Omental fat pad (tissue), 4 donors: ENCODE measurements at places on chromosomes 13 and 19. TPM values are rescaled to one million over a fixed set of nuclear protein-coding genes. Genes with fewer than 3 reads are reported as not detected.

DNA sequence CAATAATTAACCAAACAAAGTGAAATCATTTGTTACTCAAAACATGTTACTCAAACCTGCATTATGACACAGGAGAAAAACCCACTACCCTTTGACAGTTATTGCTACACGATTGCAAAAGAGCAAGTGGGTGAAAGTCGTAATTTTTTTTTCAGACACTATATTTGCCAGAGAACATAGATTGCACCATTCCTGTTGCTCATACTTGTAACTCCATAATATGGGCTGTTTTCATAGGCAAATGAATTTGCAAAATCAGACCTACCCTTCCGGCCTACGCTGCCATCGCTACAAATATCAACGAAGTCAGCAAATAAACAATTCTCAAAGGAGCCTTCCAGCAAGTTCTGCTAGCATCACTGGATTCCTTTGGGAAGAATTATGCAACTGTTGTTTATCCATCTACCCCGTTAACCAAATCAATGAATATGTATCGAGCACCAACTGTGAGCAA lies 396.5 kb downstream of the IRS2 start:
- no peak for DNase-seq

ZNF253 gene
- 12.8 TPM for total RNA-seq

NCAN gene
- total RNA-seq: not detected

SGCG gene
- 3.9 TPM for total RNA-seq

DNA sequence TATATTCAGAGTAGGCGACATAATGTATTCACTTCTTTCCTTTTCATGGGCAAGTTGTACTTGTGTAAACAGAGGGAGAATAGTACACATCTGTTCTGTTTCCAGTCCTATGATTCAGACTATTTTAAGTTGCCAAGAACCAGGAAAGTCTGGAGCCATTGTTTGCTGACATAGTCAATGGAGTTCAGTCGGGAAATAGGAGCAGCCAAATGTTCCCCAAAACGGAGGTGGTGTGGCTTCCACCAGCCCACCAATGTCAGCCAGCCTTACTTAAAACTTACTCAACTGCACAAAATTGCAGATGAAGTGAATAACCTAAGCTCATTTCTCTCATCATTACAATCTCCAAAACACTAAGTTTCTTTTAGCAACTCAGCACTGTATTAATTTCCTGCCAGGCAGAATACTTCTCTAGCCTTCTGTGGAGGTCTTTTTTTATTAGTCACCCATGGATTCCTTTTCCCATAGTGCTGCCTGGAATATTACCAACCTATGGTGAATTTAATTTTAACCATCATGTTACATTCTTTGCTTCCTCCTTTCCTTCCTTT lies 22.3 kb upstream of the CSNK1A1L start:
- DNase-seq: no peak

SERTM1 gene
- not detected for total RNA-seq

GRCh38 chr19:18110609-18111232 lies 13.1 kb downstream of the MAST3 start:
- no peak for DNase-seq

DNA sequence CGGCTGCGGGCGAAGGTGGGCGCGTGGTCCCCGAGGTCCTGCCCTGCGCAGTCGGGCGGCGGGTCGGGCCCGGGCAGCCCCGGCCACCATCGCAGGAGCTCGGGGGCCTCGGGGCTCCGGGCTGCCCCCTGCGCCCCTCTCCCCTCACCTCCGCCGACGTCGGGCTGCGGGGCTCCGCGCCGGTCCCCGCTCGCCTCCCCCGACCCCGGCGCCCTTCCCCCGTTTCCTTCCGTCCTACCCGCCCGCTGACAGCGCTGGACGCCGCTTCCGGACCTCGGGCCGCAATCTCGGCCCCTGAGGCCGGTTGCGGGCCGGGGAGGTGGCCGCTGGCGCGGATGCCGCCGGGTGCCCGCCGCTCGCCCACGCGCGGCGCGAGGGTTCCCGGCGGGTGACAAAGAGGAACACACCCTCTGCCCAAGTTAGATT lies 720 bp downstream of the FARP1 start:
- no peak for DNase-seq

DNA sequence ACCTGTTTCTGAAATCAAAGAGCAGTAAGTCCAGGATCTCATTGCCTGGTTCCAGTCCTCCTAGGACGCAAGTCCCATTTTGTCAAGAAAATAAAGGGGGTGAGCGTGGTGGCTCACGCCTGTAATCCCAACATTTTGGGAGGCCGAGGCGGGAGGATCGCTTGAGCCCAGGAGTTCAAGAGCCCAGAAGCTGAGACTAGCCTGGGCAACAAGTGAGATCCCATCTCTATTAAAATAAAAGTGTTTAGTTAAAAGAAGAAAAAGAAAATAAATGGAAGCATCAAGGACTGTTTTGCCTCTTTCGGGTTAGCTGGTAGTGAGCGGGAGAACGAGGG lies 344 bp upstream of the HAUS5 start:
- no peak for DNase-seq

GRCh38 chr13:30871588-30872275 lies 34.3 kb upstream of the MEDAG start:
- no peak for DNase-seq

DNA sequence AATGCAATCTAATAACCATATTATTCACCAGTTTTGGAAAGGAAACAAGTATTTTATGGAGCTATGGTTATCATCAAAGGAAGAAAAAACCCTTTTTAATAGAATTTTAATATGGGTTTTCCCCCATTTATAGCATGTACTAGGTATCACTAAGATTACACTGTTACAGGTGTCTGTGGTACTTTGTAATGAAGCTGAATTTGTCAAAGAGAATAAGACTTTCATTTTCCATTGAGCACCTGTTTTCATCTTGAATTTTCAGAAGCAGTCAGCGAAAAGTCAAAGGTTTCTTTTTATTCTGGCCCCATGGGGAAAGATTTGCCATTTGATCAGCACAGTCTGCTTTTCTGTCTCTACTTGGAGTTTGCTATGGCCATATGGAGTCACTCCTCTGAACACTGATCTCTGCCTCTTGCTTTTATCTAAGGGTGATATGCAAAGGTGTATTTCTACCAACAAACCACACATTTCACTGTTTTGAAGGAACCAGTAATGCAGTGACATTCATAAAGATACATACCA lies 590.0 kb downstream of the DCT start:
- no peak for DNase-seq

GRCh38 chr13:78786459-78786858 lies 127.5 kb upstream of the OBI1 start:
- DNase-seq: no peak

DNA sequence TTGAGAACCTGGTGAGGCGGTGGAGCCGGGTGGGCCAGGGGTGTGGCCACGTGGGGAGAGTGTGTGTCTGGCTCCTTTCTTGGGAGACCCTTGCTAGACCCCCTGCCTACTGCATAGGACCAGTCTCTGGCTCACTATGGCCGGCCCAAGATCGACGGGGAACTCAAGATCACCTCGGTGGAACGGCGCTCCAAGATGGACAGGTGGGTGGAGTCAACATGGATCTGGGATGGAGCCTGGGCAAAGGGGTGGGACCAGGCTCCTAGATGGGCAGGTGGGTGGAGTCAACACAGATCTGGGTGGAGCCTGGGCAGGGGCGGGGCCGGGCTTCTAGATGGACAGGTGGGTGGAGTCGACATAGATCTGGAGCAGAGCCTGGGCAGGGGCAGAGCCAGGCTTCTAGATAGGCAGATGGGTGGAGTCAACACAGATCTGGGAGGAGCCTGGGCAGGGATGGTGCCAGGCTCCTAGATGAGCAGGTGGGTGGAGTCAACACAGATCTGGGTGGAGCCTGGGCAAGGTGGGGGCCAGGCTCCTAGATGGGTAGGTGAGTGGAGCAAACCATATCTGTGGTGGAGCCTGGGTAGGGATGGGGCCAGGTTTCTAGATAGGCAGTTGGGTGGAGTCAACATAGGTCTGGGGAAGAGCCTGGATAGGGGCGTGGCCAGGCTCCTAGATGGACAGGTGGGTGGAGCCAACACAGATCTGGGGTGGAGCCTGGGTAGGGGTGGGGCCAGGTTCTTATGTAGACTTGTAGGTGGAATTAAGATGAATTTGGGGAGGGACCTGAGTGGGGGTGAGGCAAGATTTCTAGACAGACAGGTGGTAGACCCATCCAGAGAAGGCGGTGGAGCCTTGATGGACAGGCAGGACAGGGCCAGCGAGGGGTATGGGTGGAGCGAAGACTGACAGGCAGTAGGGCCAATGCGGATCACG lies 56.5 kb downstream of the VAV1 start:
- no peak for DNase-seq

SLC25A41 gene
- total RNA-seq: not detected

ZNF709 gene
- 2.6 TPM for total RNA-seq

FXYD3 gene
- 2.6 TPM for total RNA-seq

DNA sequence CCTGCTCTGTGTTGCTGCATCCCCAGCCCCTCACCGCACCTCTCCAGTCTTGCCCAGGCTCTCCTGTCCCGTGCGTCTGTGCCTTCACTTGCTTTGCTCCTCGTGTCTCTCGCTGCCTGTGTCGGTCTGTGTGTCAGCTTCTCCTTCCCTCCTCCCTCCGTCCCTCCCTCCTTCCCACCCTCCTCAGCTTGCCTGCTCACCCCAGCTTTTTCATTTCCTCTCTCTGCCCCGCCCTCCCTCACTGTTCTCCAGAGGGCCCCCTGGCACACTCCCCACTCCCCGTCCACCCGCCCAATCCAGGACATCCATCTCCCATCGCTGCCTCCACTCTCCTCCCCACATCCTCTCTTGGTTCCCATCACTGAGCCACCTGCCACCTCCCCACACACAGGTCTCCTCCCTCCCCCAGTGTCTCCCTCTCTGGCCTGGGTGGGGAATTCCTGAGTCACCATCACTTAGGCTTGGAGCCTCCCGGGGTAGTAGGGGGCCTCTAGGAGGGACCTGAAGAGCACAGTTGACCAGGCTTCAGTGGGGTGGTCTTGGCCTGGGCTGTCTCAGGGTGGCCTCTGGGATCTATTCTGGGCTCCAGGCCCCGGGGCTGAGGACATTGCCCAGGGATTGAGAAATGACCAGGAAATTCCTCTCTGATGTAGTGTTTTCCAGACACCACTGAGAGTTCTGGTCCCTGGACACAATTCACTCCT lies at the start of gene PTGIR:
Gene PTGIR, minus strand, starts transcription at position 132 of the 704 bp plus-strand sequence. CDS start 864 bp downstream, outside the sequence.
- no peak for DNase-seq

SACS gene
- total RNA-seq: 12.6 TPM

KIR2DL1 gene
- not detected for total RNA-seq

- no peak for DNase-seq
Observed at GRCh38 chr19:51594774-51595109, 23.7 kb downstream of the ZNF175 start.

GRCh38 chr19:23461120-23461519 lies 65.8 kb upstream of the ZNF91 start:
- DNase-seq: no peak

DNA sequence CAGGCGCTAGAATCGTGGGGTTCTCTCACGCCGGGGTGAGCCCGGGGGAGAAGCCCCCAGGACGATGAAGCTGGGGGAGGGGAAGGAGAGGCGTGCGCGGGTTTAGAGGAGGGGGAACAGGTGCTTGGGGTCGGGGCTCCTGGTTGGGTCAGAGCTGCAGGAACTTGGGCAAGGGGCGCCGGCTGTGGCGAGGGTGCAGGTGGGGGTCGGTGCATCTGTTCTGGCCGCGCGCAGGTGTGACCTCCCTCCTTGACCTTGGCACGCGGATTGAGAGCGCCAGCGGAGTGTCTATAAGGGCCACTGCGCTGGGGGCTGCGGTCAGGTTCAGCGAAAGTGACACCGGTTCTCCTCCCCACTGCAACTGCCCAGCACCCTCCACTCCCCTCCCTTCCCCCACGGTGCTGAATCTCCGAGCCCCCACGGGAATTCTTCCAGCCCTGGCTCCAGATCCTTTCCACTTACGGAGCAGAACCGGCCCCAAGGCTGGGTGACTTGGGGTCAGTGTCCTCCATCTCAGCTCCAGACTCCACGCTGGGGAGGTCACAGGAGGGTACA lies 618 bp downstream of the TMEM38A start:
- no peak for DNase-seq

DNA sequence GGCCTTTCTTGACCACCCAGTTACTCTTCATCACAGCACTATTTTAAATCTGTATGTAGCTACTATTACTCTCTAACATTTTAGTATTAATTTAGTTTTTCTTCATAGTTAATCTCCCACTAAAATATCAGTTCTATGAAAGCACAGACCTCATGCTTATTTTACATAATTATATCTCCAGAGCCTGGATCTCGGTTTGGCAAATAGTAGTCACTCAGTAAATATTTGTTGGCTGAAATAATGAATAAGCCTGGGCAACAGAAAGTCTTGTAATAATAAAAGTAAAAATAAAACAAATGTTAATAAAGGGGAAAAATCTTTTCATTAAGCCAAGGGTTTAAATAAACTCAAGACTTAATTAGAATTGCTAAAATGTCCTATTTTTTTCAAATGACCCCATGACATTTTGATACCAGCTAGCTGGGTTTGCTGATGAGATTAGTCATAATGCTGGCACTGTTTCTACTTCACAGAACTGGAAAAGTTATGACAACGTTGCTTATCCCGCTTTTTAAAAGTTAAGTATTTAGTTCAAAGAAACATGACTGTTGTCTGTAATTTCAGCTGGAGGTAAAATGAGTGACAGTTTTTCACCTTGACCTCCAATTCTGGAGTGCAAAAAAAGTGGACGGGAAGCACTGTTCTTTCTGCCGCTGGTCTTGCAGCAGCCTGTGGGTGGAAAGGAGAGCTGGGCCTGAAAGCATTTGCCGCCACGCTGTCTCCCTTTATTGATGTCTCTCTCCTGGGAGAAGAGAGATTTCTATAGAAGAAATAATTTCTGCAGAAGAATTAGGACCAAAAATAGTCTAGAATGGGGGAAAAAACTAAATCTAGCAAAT lies 85.2 kb upstream of the SPATA13 start:
- DNase-seq: no peak

DNA sequence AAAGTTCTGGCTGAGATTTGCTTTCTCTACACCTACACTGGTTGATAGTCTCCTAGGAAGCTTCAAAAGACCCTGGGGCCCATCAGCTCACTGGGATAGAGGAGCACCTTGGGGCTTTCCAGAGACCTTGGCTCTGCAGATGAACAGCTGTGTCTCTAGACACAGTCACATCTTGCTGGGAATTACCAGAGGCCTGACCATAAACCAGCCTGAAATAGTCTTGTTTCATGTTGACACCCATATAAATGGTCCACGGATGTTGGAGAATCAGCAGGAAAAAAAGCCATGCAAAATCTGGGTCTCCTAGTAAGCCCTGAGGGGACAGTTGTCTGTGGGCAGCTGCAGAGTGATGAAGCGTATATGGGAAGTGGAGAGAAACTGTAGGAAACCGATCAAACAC lies 207.6 kb downstream of the DNAJC15 start:
- DNase-seq: no peak

DNA sequence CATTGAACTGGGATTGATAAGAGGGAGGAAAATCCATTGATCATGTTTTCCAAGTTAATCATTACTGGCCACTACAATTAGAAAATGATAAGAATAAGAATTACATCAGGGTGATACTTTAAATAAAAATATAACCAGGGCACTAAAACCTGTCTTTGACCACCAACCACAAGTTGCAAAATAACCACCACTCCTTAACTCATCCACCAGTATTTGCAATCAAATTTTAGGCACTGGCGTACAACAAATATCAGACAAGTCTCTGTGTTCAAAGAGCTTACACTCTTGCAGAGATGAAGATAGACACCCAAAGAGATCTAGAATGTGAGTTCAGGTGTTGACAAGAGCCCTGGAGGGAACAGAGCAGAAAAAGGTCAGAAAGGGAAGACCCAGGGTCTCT lies 514 bp downstream of the CEACAM3 start:
- DNase-seq: no peak

SUCLA2 gene
- 59.9 TPM for total RNA-seq
